Liver (tissue), 10 donors: ENCODE measurements at places on chromosomes 1 and 21.

GRCh38 chr1:22773981-22774832 is 63.6 kb downstream of the EPHB2 start:
- no peak for DNase-seq

DNA sequence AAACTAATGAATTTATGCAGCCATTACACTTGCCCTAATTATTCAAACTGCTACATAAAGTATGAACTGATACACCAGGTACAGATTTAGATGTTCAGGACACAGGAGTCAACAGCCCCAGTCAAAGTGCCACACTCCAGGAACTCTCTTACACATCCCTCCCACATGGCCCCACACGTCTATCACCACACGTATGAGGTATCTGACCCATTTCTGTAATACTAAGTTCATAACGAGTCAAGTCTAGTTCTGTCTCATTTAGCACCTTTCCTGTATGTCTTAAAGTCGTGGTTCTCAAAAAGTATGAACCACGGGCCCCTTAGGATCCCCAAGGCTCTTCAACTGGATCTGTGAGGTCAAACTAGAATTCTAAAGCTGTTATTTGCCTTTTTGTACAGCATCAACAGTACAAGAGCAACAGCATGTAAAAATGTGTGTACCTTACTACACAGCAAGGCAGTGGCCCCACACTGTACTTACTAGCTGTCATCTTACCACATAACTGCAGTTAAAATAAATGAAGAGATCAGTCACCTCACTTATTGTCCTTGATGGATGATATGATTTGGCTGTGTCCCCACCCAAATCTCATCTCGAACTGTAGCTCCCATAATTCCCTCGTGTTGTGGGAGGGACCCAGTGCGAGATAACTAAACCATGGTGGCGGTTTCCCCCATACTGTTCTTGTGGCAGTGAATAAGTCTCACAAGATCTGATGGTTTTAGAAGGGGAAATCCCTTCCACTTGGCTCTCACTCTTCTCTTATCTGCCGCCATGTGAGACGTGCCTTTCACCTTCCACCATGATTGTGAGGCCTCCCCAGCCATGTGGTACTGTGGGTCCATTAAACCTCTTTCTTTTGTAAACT is 42.6 kb downstream of the SIPA1L2 start:
- no peak for DNase-seq

- no peak for DNase-seq
These were observed 15.0 kb upstream of the NEK7 start for GRCh38 chr1:198141668-198142351.

GRCh38 chr1:99348397-99349132 is 84.3 kb downstream of the PLPPR4 start:
- no peak for DNase-seq

DNA sequence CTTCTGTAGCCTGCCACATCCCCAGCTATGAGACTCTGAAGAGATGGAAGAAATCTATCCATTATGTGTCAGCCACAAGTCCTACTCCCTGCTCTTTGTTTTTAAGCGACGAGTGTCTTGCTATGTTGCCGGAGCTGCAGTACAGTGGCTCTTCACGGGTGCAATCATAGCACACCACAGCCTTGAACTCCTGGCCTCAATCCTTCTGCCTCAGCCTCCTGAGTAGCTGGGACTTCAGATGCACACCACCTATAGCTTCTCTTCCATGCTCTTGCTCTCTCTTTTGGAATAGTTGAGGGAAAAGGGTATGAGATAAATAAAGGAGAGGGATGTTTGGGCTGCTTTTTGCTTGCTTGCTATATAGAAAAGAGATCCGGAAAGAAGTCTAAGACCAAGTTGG is 1.6 kb downstream of the TUFT1 start:
- no peak for DNase-seq

- DNase-seq = no peak
These were observed 80.6 kb downstream of the CCDC185 start for GRCh38 chr1:223473601-223474344.

DNA sequence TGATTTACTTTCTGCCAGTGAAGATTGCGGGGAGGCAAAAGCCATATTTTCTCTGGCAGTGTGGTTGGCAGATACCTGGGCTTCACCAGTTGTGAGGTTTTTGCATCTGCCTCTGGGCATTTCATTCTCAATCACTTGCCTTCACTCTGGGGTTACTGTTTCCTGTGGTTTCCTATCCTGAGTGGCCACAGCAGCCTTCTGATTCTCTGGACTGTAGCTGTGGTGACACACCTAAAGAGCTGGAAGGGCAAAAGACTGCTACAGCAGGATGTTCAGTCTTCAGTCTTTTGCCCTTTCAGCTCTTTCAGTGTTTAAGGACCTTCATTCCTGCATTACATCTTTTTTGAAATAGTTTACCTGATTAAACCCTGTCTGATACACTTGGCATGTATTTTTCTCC is 50.5 kb upstream of the GPR52 start:
- no peak for DNase-seq

- no peak for DNase-seq
These were observed 4.6 kb upstream of the PLA2G2D start for GRCh38 chr1:20123722-20124455.

DNA sequence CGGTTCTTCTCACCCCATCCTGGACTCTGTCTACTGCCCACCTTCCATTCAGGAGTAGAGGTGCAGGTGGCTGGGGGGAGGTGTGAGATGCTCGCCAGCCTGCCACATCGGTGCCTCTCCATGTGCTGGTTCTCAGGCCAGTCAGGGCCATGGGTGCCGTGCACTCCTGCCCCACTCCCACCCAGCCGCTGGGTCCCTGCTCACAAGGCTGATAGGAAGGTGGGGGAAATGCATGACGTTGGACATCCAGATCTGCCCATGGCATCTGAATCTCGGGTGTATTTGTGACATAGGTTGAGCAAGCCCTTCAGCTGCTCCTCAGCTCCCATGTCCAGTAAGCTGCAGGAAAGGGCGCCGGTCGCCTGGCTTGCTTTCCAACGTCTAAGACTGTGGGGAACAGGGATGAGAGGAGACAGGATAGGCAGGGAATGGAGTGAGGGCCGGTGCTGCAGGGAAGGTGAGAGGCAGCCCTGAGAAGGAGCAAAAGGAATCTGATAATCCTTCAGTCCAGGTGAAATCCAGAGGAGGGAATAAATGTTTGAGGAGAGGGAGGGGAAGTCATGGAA is 11.8 kb downstream of the S100A7A start:
- DNase-seq = no peak
